RPMI8226 (cell line): ENCODE measurements at places on chromosomes 5 and 9.
A peak's percentile ranks its signal among the peaks of the same experiment; 100 is the strongest.

DNA sequence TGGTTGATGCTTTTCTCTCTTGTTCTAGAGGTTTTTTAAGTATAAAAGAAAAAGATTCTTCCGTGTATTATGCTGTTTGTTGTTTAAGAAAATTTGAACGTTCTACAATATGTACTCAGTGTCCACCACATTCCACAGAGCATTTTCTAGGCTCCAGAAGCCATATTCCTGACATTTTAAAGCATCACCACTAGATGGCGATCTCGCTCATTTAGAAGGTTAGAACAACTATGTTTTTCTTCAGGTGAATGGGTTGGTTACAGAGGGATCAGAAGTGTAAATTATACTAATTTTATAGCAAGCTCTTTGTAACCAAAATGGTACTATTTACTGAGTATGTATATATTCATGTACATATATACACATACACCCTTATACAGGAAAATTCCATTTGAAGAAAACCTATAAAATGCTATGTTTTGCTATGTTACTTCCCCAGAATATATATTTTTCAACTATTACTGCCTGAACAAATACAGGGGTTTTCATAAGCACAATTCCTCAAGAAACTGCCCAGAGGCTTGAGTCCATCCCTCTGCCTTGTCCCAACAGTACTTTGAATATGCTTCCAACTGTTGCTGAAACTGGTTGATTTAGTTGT is 284.3 kb downstream of the CCDC171 start:
- peak; percentile 55 for DNase-seq

- DNase-seq: no peak
Observed at GRCh38 chr9:25742256-25742655, 64.0 kb upstream of the TUSC1 start.

GRCh38 chr9:127585161-127585819 is 26.8 kb upstream of the STXBP1 start:
- DNase-seq: no peak

DNA sequence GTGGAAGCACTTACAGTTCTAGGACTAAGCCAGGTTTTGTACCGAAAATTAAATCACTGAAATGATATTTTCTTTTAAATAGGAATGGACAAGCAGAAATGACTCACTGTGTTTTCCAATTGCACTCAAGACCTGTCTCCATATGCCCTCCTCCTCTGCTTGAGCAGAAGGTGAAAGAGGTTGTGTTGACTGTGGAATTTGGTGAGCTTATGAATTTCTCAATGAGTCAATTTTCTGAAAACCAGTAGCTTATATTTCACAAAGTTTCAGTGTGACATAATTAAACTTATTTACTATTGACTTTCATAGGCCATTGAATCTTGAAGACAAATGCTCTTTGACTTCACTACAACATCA is 249.9 kb downstream of the NPR3 start:
- DNase-seq: no peak

DNA sequence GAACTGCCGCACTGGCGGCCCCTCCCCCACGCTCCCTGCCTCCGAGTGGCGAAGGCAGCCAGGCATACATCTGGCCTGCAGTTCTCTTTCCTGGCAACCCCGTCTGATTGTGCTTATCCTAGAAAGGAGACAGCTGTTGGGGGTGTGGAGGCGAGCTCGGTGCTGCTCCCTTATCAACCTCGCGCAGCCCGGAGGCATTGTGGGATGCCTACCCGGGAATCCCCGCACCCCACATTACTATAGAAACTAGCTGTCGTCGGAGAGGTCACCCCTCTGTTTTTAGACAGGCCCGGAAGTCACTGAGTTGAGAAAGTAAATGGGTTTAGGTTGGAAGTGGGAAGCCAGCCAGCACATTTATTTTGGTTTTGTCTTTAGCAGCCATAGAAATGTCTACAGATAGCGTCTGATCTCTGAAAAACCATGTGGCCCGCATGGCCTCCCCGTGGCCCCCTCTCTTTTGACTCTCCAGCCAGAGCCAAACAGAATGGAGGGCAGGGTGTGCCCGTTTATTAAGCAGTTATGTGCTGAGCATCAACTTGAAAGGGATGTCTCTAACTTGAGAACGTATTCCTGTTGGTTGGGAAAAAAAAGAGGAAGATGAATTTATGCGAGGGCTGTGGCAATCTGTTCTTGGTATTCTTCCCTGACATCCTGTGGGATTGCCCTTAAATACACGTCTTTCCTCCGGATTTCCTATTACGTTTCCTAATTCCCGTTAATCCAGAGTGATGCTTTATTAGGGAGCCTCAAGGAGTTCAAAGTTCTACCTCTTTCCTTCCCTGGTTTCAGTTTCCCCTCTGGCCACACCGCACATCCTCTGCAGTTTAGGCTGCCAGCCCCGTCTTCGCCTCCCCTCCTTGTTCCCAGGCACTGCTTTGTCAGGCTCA is 3.9 kb downstream of the STC2 start:
- peak; percentile 98 for DNase-seq

- DNase-seq: no peak
Observed at GRCh38 chr5:143495821-143496275, 92.4 kb upstream of the NR3C1 start.

- DNase-seq: no peak
Observed at GRCh38 chr5:66818935-66819328, 222.7 kb downstream of the MAST4 start.

- DNase-seq: no peak
Observed at GRCh38 chr5:33688526-33688925, 203.3 kb downstream of the ADAMTS12 start.

GRCh38 chr5:172729588-172729987 is 41.4 kb downstream of the DUSP1 start:
- no peak for DNase-seq
